Metanephros (tissue), 2 donors: ENCODE measurements at places on chromosomes 11 and 22. TPM values are rescaled to one million over a fixed set of nuclear protein-coding genes. Genes with fewer than 3 reads are reported as not detected.

The ABCC8 gene
- 4.5 TPM for total RNA-seq

The MYOD1 gene
- 11.8 TPM for total RNA-seq

The APOA4 gene
- 0.35 TPM for total RNA-seq

The ARHGAP8 gene
- 14.8 TPM for total RNA-seq

The OLFML1 gene
- total RNA-seq, result 32.1 TPM

The ARVCF gene
- 63.2 TPM for total RNA-seq
